ENCODE measurements at places on chromosomes 4 and X.

- peak; percentile 29 for DNase-seq
Measured at GRCh38 chrX:47143894-47144625, 442 bp downstream of the NDUFB11 start.

DNA sequence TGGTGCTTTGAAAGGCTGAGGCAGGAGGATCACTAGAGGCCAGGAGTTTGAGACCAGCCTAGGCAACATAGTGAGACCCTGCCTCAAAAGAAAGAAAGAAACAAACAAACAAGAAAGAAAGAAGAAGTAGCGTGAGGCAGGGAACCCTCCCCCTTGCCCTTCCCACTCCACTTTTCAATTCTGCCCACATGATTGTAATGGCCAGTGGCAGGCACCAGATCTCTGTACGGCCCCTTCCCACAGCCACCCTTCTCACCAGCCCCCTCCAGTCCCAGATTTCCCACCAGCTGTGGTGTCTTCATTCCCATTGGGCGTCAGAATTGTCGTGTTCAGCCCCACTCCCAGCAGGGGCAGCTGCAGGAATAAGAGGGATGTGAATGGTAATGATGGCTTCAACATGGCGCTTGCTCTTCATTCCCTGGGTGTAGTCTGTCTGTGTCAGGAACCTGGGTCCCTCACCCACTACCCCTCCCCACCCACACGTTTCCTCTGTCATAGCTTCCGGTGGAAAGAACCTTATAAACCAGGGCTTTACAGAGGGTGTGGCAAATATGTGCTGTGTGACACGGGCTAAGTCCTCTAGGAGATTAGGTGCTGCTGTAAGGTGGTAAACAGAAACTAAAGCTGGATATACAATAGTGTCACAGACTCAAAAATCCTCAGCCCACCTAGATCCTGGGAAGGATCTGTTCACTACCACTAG is at the start of gene IL2RG:
TSS of gene IL2RG (minus strand) at position 437 of the 703 bp plus-strand sequence. CDS start at position 399, 38 bp downstream.
- DNase-seq: no peak

- DNase-seq: peak; percentile 27
Measured at GRCh38 chr4:48602763-48603162, 112.7 kb downstream of the ZAR1 start.

DNA sequence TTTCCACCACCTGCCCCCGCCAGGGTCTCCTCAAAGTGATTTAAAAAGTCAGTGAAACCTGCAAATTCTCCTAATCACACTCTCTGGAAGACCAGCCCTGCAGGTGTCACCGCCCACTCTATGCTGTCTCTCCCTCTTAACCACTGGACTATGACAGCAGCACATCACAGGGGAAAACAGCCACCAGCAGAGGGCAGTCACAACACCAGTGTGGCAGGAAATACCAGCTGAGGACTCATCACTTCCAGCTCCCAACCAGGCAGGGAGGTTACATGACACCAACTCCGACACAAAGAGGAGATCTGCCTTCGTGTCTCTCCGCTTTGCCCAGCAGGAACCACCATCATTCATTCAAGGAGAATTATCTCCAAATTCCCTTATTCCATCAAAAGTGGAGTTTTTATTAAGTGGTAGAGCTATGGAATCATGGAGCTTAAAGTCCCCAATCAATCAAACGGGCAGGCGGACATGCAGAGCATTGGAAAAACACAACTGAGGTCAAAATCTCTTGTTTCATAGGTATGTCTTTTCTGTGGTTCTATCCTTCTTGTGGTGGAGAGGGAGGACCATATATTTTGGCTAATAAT is 91.3 kb downstream of the NSUN7 start:
- peak; percentile 90 for DNase-seq

- DNase-seq: peak; percentile 39
Measured at GRCh38 chr4:5101571-5101970, 50.3 kb downstream of the STK32B start.

DNA sequence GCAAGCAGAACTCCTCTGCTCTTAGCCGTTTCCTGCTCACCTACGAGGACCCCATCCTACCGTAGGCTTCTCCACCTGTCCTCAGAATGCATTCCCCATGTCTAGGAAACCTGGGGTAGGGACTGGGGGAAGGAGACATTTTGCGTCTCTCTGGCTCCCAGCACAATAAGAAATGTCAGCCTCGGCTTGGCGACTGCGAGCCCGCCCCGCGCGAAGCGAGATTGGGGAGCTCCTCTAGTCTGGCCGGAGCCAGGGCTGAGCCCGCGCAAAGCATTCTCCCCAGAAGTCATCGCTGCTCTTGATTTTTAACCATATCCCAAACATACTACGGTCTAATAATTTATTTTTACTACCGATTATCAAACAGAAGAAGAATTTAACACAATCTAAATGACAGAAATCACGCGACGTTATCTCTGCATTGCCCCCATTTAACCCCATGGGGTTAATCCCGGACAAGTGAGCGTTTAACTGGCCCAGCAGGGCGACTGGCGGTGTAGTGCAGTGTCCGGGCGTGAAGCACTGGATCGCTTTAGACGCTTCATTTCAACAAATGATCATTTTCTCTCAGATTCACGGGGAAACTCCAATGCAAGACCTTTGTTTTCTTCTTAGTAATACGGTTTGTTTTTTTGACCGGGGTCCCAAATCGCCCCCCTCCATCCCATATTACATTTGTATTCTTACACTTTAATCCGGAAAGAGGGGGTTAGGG is 8.0 kb upstream of the PITX2 start:
- DNase-seq: no peak

GRCh38 chr4:7052313-7052712 is 9.1 kb downstream of the TADA2B start:
- DNase-seq: no peak

GRCh38 chr4:156775813-156776212 is 195.8 kb downstream of the PDGFC start:
- no peak for DNase-seq

DNA sequence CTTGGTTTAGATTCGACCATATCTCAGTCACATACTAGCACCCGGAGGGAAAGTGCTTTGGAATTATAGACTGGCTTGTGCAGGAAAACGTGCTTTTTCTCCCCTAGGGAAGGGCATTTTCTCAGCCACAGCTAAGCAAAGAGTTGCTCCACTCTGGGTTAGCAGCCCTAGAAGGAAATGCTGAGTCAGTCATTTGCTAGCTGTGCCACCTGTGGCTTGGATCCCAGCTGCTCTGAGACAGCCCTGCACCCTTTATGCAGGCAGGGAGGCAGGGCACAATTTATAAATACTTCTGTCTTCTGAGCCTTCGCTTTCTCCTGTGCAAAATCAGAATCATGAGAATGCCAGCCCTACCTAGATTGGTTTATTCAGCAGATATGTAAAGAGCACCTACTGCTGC is 1.3 kb upstream of the USP51 start:
- DNase-seq: no peak

DNA sequence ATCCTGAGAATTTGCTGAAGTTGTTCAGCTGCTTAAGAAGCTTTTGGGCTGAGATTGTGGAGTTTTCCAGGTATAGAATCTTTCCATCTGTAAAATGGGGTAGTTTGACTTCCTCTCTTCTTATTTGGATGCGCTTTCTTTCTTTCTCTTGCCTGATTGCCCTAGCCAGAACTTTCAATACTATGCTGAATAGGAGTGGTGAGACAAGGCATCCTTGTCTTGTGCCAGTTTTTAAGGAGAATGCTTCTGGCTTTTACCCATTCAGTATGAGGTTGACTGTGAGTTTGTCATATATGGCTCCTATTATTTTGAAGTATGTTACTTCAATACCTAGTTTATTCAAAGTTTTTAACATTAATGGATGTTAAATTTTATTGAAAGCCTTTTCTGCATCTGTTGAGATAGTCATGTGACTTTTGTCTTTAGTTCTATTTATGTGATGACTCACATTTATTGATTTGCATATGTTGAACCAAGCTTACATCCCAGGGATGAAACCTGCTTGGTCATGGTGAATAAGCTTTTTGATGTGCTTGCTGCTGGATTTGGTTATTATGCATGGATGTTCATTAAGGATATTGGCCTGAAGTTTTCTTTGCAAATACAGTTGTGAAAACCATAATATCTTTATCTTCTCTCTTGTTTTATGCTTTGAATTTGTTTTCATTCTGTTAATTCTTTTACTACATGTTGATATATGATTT is 573.8 kb upstream of the NDST4 start:
- DNase-seq: no peak

GRCh38 chr4:186643501-186644310 is 80.0 kb downstream of the FAT1 start:
- peak; percentile 65 for DNase-seq

DNA sequence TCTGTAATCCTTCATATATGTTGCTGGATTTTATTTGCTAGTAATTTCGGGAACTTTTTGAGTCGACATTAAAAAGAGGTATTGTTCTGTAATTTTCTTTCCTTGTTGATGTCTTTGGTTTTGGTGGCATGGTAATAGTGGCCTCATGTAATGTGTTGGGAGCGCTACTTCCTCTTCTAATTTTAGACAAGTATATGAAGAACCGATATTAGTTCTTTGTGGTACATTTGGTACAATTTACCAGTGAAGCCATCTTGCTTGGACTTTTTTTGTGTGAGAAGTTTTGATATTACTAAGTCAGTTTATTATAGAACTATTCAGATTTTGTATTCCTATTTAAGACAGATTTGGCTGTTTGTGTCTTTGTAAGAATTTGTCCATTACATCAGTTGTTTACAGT is 669.2 kb upstream of the AADAT start:
- no peak for DNase-seq
